RPMI7951 (cell line): ENCODE measurements at places on chromosomes 16 and 17.

DNA sequence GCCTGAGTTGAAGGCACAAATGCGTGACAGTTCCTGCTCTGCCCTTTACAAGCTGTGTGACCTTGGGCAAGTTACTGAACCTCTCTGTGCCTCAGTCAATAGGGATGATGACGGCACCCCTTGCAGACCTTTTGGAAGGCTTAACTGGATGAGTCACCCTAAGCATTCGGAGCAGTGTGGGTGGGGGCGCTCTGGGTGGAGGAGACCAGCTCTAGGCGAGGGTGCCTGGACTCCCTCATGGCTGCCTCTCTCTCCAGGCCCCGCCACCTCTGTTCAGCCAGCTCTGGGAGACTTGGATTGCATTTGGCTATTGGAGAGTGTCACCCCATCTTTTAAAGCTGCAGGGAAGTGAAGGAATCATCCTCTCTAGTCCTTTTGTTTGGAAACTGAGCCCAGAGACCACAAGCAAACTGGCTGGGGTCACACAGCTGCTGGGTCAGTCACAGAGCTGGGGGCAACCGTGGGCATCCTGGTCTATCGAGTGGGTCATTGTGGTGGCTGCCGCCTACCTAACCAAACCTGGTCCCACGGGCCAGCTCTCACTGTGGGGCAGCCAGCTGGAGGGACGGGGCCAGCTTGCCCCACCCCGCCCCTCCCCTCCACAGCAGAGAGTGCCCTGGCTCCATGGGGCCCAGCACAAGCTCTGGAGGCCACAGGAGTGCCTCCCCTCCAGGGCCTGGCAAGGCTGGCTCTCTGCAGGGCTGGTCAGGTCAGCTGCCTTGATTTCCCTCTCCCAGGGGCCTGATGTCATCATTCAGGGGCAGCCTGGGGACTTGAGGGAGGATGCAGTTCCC, 20.2 kb upstream of the GSE1 start:
- DNase-seq, result no peak

DNA sequence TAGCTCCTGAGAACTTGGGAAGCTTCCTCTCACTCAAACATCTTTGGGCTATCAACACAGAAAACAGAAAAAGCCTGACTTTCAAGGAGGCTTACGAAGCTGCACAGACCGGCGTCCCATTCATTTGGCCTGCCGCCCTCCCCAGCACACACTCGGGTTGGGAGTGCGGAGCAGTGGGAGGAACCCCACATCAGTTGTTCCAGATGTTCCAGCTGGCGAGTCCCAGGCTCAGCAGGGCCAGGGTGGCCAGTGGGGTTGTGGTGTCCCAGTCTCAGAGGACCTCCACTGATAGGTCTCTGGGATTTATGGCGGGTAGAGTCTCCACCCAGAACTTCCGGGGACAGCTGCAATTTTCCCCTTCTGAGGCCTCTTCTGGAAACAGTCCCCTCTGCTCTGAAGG, 43.1 kb upstream of the DLX4 start:
- DNase-seq, result peak; percentile 25

- no peak for DNase-seq
These were observed 91.0 kb downstream of the ZDHHC7 start for GRCh38 chr16:84920333-84920732.

- DNase-seq, result no peak
These were observed 1.7 kb upstream of the CHAD start for GRCh38 chr17:50470426-50470825.

- no peak for DNase-seq
These were observed 97.7 kb downstream of the GSG1L start for GRCh38 chr16:27965801-27966200.

DNA sequence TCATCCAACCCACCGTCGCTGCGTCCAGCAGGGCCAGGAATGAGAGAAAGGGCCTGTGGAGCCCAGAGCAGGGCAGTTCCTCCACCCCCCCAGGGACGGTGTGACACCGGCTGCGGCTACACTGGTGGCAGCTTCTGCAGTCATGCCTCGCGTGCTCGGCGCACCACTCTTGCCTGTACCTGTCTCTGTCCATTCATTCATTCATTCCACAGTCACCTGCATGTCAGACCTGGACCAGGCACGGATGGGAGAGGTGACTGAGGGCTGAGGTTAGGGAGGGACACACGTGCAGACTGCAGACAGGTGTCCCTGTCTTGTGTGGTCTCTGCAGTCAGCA, 27.3 kb downstream of the ENDOV start:
- no peak for DNase-seq

DNA sequence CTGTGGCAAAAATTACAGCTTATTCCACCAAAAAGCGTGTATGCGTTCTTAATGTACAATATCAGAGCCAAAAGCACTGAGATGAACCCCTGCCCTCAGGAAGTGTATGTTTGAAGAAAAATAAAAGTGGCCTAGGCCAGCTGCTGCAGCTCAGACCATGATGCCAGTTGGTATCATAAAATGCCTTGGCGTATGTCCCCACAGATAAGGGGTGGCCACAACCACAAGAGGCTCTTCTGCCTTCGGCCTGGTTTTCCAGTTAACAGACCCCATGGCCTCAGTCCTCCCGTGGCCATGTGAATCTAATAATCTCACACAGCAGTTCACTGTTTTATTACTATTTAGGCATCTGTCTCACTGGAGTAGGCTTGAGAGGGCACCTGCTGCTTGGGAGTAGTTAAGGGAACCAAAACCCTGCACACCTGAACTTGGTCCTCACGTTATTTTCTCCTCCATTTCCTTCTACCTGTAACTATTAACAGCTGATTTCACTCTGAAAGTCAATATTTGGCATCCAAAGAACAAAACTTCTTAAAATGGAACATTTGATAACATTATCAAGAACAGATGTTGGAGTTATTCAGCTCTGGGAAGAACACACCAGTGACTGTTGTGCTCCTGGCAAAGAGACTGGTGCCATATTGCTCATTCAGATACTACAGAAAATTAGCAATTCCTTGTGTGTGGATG, 34.8 kb upstream of the ERN1 start:
- DNase-seq, result no peak

- DNase-seq, result peak; percentile 15
These were observed 34.3 kb upstream of the PRSS54 start for GRCh38 chr16:58329135-58329534.

DNA sequence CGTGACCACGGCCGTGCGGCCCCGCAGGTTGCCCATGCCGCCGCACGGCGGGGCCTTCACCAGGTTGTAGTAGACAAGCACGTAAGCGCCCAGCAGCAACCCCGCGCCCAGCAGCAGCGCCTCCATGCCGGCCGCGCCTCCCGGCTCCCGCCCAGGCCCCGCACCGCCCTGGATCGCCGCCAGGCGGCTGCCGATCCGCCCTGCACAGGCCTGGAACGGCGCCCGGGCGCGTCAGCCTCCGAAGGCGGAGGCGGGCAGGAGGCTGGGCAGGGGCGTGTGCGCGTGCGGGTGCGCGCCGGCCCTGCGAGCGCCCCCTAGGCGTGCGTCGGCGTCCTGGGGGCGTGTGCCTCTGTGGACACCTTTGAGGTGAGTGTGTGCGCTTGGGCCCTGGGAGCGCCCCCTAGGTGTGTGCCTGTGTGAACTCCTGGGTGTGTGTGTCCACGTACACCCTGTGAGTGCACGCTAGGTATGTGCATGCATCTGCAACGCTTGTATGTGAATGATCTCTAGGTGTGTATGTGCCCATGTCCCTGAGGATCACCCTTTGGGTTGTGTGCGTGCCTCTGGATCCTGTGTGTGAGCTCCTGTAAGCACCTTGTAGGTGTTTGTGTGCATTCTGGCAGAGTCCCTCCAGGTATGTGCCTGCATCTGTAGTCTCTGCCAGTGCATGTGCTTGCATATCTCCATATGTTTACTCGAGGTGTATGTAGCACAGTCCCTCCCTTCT, at the start of gene DHRS13:
Gene DHRS13, minus strand, starts transcription at position 261 of the 727 bp plus-strand sequence. Its CDS starts 135 bp downstream, at position 126.
- DNase-seq, result peak; percentile 81

DNA sequence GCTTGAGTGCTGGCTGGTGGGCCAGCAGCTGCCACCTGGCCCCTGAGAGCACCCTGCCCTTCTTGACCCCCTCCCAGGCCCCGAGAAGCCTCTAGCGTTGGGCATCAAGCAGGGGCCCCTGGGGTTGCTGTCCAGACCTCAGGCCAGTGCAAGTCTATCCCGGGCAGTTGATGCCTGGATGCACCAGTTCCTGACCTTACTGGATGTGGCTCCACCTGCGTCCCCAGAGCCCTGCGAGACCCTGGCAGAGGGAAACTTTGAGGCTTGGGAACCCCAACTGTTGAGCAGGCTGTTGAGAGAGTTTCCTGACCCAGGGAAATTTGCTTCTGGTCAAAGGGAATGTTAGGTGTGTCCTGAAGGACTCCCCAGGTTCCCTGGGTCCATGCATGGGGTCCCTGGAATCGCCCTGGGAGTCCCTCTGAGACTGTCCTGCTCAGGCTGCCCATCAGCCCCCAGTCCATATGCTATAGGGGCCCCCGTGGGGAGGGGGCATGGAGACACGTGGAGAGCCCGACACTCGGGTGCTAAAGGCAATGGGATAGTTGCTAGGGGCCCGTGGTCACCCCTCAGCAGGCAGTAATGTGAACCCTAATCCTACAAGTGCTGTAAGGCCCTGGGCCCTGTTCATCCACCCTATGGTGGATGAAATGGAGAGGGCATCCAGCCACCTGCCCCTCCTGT, 46.4 kb downstream of the RAB11FIP4 start:
- DNase-seq, result no peak
